Ascending aorta (tissue), 2 donors: ENCODE measurements at places on chromosomes 3 and 15. TPM values are rescaled to one million over a fixed set of nuclear protein-coding genes. Genes with fewer than 3 reads are reported as not detected.

The ZPLD1 gene
- not detected for total RNA-seq

The BOC gene
- total RNA-seq = 31.3 TPM

The TMEM158 gene
- total RNA-seq = not detected

The C3orf49 gene
- not detected for total RNA-seq

The C3orf33 gene
- not detected for total RNA-seq

The C3orf20 gene
- total RNA-seq = not detected

The NGRN gene
- 58.0 TPM for total RNA-seq

The USP13 gene
- 3.1 TPM for total RNA-seq

The STRC gene
- total RNA-seq = not detected

The ZBTB20 gene
- 60.3 TPM for total RNA-seq

The CD200 gene
- 3.6 TPM for total RNA-seq

The IL17RC gene
- 82.5 TPM for total RNA-seq

The GPR27 gene
- 2.4 TPM for total RNA-seq

The PPARG gene
- 23.5 TPM for total RNA-seq

The SCAMP5 gene
- total RNA-seq = 0.43 TPM

The UROC1 gene
- total RNA-seq = not detected

The SLC24A5 gene
- not detected for total RNA-seq

DNA sequence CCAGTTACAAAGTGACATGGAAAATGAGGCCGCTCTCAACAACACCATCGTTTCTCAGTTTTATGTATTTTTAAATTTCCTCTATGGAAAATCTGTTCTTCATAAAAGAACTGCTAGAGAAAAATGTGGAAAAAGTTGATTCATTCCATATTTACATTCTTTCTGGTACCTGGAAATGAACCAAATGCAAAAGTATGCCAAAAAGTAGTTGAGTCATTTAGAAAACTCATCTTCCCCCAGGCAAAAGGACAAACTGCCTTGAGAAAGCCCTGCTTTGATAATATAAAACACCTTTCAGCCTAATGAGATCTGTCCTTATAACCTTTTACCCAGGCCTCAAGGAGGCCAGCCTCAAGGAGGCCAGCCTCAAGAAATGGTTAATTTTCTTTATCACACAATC lies 283.0 kb upstream of the VEPH1 start:
- no peak for DNase-seq

GRCh38 chr15:94338243-94338846 lies 107.0 kb downstream of the MCTP2 start:
- no peak for DNase-seq

DNA sequence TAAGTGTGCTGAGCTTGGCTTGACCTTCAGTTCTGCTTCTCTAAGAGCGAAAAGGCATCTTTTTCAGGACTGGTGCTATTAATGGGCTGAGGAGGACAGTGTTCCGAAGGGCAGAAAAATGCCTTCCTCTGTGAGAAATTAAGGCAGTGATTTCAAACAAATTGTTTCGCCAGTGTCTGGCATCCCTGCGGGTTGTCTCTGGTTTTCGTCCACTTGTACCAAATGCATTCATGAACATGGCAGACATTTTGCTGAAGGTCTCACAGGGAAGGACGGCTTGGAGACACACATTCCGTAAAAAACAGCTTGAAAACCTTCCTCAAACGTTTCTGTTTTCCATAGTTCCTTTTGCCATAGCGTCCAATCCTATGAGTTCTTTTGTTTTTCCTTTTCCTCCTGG lies 57.1 kb downstream of the CEMIP start:
- no peak for DNase-seq

- DNase-seq = no peak
Measured at GRCh38 chr3:6526861-6527260, 334.1 kb upstream of the GRM7 start.

- DNase-seq = no peak
Measured at GRCh38 chr15:90939756-90940155, 4.7 kb downstream of the UNC45A start.

- DNase-seq = no peak
Measured at GRCh38 chr3:171441381-171441780, 18.8 kb downstream of the TNIK start.

GRCh38 chr3:17605032-17605431 lies 137.4 kb downstream of the TBC1D5 start:
- DNase-seq = no peak

DNA sequence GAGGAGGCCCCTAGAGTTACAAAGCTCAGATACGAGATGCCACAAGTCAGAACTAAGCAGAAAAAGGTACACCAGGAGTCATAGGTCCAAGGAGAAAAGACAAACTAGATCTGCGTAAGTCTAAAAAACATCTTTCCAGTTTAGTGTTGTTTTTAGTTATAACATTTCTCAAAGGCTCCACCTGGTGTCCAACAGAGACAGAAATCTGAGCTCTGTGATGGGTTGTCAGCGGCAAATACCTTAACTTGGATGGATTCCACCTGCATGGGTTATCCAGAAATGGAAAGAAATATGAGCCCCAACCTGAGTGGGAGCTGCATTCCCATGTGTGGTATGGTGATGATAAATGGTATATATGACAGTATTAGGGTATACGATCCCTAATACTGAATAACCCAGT lies 238.6 kb upstream of the CHRM5 start:
- DNase-seq = no peak

- no peak for DNase-seq
Measured at GRCh38 chr3:123090728-123091531, 24.1 kb downstream of the PDIA5 start.

GRCh38 chr3:129280183-129280582 lies 1.5 kb downstream of the HMCES start:
- DNase-seq = no peak

GRCh38 chr3:189142527-189142926 lies 29.2 kb upstream of the TPRG1 start:
- DNase-seq = no peak

- DNase-seq = no peak
Measured at GRCh38 chr3:148062590-148062989, 635.1 kb upstream of the AGTR1 start.

DNA sequence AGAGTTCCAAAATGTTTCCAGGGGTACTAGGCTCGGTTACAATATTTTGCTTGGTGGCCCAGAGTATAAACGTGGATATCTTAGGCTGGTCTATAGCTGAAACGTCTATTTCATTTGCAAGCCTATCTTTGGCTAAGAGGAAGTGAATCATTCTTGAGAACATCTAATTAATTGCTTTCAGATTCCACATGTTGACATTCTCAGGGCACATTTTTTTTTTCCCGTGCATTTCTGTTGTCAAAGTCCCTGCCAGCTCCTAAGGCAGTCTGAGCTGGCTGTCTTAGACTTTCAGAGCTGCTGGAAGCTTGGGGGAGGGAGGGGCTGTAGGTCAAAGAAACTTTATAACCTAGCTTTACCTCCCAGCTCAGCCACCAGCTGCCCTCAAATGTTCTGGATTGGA lies 23.2 kb upstream of the LAMP3 start:
- no peak for DNase-seq

DNA sequence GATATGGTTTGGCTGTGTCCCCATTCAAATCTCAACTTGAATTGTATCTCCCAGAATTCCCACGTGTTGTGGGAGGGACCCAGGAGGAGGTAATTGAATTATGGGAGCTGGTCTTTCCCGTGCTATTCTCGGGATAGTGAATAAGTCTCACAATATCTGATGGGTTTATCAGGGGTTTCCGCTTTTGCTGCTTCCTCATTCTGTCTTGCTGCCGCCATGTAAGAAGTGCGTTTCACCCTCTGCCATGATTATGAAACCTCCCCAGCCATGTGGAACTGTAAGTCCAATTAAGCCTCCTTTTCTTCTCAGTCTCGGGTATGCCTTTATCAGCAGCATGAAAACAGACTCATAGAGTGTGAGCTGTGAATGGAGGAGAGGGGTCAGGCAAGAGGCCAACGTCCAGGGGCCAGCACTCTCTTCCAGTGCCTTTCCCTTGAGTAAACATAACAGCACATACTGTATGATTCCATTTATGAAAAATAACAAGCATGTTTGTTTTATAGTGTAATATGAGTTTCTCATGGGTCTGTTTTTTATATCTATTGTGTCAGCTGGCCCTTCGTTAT lies 16.3 kb upstream of the LCTL start:
- DNase-seq = no peak

GRCh38 chr3:192825657-192826200 lies 91.9 kb downstream of the MB21D2 start:
- DNase-seq = no peak

GRCh38 chr3:126341755-126342150 lies 15.5 kb downstream of the KLF15 start:
- DNase-seq = no peak

DNA sequence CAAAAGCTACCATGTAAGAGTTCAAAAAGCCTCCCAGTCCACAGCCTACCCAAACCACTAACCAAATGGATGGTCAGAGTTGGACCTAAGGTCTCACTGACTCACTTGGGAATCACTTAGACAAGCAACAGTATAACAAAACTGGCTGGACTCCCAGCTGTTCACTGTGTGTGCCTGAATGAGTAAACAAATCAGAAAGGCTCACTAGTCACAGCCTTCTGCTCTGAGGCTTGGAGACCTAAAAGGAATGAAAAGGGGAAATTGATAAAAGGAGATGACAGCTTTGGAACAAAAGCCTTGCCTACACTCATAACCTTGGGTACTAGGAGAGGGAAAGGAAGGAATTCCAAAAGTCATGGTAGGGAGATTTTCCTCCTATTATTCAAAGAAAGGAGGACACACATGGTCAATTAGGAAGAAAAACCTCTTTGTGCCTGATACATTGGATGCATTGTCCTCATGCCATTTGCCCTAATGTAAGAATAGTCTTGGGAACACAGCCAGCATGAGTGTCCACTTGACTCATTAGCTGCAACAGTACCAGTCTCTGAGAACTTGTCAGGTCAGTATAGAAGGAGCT lies 92.3 kb downstream of the FRMD5 start:
- no peak for DNase-seq

DNA sequence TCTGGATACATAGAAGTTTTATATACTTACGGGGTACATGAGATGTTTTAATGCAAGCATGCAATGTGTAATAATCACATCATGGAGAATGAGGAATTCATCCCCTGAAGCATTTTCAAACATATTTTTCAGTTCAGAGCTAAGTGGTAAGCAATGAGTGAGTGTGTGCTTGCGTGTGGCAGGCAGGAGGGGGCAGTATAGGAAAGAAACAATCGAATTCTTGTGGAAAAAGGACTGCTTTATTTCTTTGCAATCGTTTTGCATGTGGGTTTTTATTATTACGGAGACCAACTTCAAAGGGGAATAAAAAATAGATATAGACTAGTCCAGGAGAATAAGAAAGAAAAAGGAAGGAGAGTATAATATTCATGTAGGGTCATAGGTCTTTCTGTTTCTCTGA lies 271.6 kb downstream of the CHL1 start:
- DNase-seq = no peak

GRCh38 chr3:11603628-11604027 lies 40.1 kb downstream of the VGLL4 start:
- DNase-seq = no peak

DNA sequence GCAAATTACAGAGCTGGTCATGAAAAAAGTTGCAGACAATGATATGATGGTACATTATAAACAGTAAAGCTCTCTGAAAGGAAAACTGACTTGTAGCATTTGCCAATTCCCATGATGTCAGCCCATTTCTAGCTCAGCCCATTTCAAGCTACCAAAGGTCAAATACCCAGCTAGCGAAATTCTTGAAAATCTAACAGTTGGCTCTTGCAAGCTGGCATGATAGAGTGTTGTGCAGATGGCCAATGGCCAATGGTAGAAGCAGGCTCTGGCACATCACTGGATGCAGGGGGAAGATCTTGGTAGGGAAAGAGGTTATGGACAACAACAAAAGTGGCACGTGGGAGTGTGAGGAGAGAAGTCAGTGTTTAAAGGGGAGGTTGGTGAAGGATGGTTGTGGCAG lies 36.7 kb downstream of the RASGRF1 start:
- DNase-seq = no peak

DNA sequence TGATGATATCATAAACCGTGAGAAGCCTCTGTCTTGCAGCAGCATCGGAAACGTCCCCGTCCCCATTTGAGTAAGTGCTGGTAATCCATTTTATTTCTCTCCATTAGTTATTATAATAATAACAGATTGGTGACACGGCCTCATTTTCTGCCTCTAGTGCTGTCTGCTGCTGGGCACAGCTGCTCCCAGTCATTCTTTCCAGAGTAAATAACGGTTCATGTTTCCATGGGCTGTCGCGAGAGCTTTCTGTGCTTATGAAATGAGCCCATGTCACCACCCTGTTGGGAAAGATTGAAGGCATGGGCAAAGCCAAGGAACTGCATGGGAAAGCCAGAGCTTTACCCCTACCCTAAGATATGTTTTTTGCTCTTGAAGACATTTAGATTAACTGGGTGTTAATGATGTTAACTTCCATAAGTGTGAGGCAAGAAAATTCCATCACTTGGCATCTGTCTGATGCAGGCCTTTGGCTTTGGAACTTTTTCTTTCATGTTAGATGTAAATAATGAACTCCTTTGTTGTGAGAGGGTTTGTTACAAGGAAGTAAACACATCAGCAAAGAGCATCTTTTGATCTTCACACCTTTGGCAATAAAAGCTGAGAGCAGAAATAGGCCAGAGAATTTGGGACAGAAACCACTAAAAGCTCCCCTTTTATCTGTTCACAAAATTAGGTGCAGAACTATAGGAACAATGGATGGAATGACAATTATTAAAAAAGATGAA lies 141.8 kb downstream of the FILIP1L start:
- no peak for DNase-seq

- DNase-seq = no peak
Measured at GRCh38 chr3:23072693-23073092, 130.4 kb upstream of the UBE2E2 start.
